ENCODE measurements at places on chromosomes 3 and 15.

GRCh38 chr3:54433846-54434245 is 311.5 kb downstream of the CACNA2D3 start:
- DNase-seq = peak; percentile 17

- DNase-seq = peak; percentile 88
Measured at GRCh38 chr3:59677747-59678702, 628.2 kb upstream of the CFAP20DC start.

DNA sequence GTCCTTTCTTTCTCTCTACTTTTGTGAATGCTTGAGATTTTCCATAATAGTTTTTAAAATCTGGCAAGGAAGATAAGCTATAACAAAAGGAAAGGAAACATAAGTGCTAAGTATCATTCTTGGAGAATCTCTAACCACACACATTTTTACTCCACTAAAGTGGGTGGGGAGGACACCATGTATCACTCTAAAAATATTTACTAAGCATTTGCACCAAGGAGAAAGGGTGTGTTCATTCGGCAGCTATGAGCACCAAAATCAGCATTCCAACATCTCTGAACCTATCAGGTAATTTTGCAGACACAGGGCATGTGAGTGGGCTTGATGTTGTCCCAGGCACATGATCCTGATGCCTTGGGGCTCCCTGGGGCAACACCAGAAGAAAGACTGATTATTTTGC is 5.5 kb downstream of the B4GALT4 start:
- no peak for DNase-seq

DNA sequence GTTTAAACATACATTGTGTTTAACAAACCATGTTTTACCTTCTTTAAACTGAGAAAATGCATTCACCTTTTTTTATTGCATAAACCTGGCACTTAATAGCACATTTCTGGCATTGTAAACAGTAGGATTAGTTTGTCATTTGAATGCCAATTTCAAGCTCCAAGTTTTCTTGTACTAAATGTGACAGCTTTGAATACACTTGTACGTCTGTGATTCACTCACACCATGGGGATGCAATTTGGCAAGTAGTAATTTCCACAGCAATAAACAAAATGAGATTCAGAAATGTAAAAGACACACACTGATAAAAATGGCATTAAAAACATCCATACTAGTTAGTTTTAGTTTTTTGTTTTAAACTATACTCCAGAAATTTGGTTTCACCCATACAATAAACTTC is 598.9 kb downstream of the SI start:
- DNase-seq = no peak

DNA sequence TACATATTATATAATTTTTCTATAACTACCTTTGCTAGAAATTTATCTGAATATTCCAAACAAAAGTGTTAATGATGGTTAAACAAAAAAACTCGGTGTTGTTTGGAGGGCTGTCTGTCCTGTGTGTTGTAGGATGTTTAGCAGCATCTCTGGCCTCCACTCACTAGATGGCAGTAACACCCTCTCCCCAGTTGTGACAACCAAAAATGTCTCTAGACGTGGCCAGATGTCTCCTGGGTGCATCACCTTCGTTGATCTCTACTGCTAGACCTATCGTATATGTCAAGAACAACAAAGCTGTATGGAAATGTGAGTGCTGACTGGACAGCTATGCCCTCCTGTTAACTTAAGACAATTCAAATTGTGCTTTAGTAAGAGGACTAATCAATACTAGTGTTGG is 14.1 kb downstream of the ANKRD34C start:
- DNase-seq = peak; percentile 23

- peak; percentile 3 for DNase-seq
Measured at GRCh38 chr3:49841126-49841696, 15.2 kb downstream of the TRAIP start.

DNA sequence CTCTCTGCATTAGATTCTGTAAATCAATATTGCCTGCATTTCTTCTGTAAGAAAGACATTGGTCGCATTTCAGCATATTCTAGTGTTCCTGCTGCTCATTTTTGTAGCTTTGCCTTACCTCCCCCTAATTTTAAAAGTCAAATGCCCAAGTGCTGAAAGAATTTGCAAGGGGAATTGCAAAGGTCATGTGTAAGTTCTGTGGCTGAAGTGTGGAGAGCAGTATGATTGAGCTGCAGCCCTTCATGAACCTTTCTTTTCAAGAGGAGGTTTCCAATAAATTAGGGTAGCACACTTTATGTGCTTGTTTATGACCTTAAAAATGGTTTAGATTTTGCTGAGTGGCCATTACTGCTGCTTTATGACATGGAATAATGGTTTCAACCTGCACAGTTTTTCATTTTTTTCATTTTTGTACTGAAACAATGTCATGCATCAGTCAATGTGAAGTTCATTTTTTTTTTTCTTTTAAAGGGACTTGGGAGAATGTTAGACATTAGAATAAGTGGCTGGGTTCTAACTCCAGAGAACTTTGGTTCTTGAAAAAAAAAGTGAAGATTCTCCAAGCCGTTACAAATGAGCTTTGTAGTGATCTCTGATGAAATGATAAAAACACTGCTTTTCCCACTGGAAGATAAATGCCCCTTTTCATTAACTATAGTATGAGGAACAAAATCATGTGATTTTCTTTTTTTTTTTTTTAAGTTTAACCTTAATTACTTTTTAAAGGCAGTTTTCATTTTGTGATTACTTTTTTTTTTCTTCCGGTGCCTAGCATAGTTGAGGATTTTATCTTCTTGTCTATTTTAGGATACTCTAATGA is 99.6 kb downstream of the MITF start:
- DNase-seq = no peak

DNA sequence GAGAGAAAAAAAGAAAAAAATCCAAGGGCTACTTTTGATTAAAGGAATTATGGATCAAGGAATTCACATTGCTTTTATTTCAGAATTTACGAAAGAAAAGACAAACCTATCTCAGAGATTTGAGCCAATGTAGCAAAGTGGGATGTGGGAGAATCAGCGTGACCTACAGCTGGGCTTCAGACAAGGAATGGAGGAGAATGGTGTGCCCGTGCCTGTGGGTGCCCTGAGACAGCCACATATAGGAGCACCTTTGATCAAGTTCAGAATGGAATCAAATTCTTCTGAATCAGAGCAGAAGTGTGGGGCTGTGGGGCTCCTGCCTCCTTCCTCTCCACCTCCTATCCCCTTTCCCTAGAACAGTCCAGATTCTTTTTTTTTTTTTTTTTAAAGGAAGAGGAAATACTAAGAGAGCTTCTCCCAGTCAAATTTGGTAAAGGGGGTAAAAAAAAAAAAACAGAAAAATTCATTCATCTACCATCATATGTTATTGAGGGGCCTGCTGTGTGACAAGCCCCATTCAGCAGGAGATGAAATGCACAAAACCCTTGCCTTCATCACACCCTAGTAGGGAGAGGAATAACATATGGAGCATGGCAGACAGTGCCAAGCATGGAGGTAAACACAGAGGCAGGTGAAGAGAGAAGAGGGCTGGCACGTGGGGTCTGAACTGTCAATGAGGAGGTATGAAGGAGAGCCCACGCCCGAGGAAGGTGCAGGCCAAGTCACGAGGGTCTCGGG is 25.0 kb upstream of the MUSTN1 start:
- no peak for DNase-seq

DNA sequence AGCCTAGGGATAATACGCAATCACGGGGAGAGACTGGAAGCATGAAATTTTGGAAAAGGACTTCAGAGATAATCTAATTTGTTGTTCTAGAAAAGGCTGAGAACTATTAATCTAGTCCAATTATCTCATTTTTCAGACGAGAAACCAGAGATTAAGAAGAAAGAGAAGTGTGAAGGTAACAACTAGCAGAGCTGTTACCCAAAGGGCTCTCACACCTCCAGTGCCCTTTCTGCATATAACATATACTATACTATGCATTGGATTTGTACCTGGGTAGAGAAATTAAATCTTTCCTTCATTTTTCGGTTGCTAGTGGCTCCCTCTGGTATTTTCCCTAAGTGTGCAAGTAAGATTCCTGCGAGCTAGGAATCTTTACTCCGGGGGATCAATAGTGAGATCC is 13.4 kb upstream of the TM4SF19 start:
- no peak for DNase-seq

DNA sequence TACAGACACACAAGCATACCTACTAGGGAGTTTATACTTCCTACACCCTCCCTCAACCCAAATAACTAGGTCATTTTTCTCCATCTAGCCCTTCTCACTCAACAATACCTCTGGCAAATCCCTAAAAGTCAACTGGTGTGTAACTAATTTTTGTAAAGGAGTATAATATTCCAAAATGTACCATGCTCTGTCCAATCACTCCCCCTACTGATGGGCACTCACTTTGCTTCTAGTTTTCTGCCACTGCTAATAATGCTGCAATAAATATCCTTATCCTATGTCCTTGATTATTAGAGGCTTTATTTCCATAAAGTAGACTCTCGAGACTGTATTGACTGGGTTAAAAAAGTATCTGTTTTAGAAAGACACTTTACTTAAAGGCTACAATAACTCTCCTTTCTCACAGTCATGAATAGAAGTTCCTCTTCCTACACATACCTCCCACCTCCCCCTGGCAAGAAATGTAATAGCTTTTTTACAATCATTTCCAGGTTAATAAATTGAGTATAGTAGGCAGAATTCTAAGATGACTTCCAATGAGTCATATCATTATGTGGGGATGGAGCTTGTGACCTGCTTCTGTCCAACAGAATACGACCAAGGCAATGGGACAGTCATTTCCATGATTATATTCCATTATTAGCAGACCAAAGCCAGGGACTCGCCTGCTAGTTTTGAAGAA is 30.0 kb downstream of the SHQ1 start:
- peak; percentile 0 for DNase-seq
